Activated T-helper 17 cell treated with anti-CD3 and anti-CD28 coated beads, Interleukin-2, amount 50 U/mL, for 72 hours (primary cell): ENCODE measurements at places on chromosomes 11 and 22. TPM values are rescaled to one million over a fixed set of nuclear protein-coding genes. Genes with fewer than 3 reads are reported as not detected.

- ATAC-seq = no peak
Measured at GRCh38 chr22:43827926-43828724, 16.0 kb upstream of the EFCAB6 start.

DNA sequence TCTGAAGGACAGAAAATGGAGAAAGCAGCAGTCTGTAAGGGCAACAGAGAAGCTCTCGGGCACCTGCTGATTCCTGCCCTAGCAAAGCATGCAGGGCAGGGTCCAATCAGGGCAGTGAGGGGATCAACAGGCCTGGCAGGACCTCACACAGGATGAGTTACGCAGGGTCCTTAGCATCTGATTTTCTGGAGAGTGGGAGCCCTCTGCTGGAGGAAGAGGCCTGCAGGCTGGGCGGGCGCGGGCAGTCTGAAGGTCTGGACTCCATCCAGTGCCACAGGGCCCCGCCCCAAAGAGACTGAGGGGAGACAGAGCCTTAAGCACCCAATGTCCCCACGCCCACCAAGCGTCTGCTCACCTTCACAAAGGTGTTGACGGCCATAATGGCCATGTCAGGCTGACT, 28.9 kb downstream of the AP1B1 start:
- ATAC-seq = no peak

CLTCL1 gene
- 2.0 TPM for total RNA-seq

DNA sequence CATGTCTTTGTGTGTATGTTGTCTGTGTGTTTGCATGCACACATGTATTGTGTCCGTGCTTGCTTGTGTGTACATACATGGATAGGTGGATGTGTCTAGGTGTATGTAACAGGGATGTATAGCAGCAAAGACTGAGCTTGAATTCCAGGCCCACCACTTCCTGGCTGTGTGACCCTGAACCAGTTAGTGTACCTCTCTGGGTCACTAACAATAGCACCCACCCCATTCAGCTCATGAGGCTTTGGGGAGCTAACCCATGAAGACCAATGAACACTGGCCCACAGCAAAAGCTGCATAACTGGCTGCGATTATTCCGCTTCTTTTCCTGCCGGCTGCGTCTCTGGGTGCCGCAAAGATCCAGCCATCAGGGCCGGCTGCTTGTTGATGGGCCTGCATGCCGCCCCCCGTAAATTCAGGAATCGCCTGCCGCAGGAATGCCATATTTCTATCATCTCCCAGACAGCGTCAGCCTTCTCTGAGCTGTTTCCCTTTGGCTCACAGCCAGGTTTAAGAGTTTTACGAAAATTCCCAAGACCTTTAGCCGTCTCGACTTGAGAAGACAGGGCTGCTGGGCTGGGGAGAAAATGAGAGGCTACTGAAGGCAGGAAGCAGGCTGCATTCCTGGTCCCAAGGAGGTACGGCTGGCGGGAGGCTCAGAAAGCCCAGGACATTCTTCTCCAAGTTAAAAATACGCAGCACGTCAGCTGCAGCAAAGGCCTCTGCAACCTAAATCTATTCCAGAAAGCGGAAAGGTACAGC, 224.6 kb downstream of the MN1 start:
- ATAC-seq = no peak

DNA sequence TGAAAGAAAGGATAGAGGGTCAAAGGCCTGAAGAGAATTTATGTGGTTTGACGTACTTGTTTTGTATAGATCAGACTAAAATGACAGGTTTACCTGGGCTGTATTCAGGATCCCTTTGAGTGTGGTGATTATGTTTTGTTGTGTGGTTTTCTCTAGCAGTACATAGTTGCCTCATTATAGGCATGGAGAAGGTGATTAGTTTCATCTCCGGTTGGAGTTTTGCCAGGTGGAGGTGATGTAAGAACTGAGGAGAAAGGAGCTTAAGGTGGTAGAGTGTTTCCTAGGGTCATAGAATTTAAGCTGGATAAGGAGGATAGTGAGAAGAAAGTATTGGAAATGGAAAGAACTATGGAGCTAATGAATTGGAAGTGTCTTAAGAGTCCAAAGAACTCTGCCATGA, 229.0 kb downstream of the TMEM135 start:
- no peak for ATAC-seq

GRCh38 chr11:60953781-60954180, 1.8 kb upstream of the SLC15A3 start:
- no peak for ATAC-seq

GRCh38 chr22:18103527-18104269, 6.9 kb upstream of the TUBA8 start:
- peak; percentile 76 for ATAC-seq

DNA sequence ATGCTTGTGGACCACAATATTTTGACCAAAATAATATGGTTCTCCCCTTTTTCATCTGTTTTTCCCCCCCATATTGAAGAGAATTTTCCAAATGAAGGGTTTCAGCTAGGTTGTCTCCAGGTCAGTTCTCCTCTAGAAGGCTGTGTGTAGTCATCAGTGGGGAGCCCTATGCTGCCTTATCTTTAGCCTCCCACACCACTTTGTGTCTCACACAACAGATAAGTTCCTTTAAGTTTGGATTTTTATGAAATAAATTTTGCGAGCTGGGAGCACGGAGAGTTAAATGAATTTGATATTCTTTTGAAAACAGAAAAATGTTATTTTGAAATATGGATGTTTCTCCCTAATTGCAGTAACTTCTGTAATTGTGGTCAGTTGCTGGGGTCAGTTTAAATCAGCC, 28.9 kb downstream of the PAX6 start:
- no peak for ATAC-seq

TENM4 gene
- total RNA-seq = 0.15 TPM

- ATAC-seq = no peak
Measured at GRCh38 chr11:690738-691633, 4.0 kb downstream of the DEAF1 start.

PATE4 gene
- not detected for total RNA-seq

DDX6 gene
- total RNA-seq = 149 TPM

- ATAC-seq = no peak
Measured at GRCh38 chr11:8597182-8597581, 3.2 kb upstream of the STK33 start.

- no peak for ATAC-seq
Measured at GRCh38 chr11:96008161-96008720, 84.3 kb upstream of the MTMR2 start.

UCP3 gene
- 6.6 TPM for total RNA-seq

DNA sequence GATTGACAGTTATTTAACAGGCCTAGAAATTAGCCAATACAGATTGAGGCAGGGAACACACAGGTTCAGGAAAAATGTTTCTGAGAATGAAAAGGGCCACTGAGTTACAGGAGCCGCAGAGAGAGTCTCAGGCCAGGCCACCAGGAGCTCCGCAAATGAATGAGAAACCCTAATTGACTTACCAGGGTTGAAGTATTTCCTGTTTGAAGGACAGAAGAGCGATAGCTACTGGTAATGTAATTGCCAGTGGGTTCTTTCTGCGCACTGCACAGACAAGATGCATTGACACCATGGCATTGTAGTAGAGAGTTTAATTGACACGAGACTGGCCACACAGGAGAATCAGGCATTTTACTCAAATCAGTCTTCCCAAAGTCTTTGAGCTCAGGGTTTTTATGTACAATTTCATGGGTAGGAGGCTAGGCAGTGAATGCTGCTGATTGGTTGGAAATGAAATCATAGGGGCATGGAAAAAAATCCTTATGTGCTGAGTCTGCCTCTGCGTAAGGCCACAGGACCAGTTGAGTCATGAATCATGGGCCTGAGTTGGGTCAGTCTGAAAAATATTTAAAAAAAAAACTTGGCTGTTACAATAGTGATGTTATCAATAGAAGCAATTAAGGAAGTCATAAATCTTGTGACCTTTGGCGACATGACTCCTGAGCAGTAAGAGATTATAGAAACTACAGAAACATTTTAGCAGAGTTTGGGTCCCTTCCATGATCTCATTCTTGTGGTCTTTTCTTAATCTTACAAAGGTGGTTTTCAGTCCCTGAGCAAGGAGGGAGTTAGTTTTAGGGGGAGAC, 203.8 kb downstream of the CASP12 start:
- ATAC-seq = no peak

CARD18 gene
- not detected for total RNA-seq

DNA sequence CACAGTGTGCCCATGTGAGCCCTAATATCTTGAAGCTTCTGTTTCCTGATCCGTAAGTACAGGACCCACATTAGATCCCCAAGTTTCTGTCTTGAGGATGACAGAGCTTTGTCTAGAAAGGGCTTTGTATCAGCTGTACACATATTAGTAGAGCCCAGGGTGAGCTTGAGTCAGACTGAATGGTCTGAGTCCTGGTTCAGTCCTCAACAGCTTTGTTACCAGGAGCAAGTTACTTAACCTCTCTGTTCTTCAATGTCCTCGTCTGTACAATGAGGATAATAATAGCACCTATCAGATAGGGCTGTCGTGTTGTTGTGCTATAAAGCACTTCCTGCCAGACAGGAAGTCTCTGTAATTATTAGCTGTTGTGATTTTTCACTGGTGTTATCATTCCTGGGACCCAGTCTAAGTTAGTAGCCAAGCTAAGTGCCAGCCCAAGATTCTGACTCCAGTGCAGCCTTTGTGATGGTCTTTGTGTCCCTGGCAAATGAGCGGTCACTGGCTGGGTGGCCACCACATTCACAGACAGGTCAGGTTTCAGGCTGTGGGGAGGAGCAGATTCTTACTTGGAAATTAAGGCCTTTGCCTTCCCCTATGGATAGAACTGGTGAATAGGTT, 6.8 kb downstream of the TOM1 start:
- no peak for ATAC-seq

GRCh38 chr11:1087961-1088926, 13.6 kb downstream of the MUC2 start:
- no peak for ATAC-seq

GRCh38 chr22:41523464-41524221, 20.6 kb downstream of the POLR3H start:
- no peak for ATAC-seq

DNA sequence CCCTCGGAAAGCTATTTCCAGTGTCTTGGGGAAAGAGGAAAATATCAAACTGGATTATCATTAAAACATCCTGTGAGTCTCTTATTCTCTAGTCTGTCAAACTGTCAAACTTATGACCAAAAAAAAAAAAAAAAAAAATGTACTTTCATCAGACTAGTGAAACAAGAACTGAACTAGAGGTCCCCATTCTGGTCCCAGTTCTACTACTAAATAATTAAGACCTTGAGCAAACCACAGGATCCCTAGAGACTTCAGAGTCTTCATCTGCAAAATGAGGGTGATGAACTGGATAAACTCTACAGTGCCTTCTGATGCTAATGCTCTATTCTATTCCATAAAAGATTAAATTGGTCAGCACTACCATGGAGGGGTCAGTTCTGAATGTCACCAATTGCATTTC, 105.8 kb downstream of the SERGEF start:
- ATAC-seq = no peak

- ATAC-seq = no peak
Measured at GRCh38 chr11:75539459-75540334, 14.0 kb upstream of the GDPD5 start.

- ATAC-seq = no peak
Measured at GRCh38 chr11:120722524-120722923, 211.0 kb downstream of the GRIK4 start.

DNA sequence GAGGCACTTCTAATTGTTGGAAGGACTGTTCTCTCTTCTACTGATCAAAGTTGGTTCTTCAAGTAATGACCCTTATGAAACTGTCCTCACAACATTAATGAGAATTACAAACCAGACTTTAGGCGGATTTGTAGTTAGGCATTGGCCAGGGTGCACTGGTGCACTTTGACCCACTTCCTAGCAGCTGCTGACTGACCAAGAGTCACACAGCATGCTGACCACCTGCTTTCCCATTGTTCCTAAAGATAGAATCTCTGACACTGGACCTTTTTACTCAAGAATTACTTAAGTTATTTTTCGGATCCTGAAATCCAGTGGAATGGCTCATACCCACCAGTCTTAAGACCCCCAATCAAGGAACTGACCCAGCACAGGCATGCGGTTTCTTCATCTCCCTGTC, 264.0 kb downstream of the ST3GAL4 start:
- no peak for ATAC-seq

GAL3ST3 gene
- not detected for total RNA-seq

GRCh38 chr22:41479671-41480396, 10.9 kb downstream of the ACO2 start:
- ATAC-seq = no peak

JHY gene
- total RNA-seq = 1.2 TPM

DNA sequence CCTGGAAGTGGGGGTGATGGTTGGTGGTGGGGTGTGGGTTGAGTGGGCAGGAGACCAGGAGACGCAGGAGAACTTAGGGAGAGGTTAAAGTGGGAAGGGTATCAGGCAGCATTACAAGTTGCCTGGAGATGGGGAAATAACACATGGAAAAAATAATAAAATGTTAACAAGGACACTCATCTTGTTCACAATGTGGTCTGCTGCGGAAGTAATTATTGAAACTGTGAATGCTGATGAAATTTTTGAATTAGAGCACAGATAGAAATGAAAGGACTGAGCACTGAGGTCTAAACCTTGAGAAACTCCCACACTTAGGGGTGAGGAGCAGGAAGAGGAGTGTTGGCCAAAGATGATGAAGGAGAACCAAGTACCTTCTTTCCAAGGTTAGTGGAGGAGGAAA, 346.0 kb upstream of the PLET1 start:
- no peak for ATAC-seq

DNA sequence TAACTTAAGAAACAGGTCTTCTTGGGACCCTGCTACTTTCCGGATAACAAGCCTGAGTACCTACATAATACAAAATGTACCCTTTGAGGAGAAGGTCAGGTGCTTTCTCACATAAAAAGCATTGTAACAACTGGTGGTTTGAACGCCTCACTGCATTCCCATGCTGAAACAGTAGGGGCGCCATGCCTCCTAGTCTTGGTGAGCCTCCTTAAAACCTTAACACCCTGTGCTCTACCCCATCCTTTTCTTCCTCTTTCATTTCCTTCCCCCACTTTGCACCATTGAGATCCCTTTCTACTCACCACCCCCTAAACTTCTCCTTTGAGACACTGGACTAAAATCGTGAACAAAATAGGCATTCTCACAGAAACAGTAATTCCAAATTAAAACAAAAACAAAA, 729.3 kb downstream of the NTM start:
- ATAC-seq = no peak

IFTAP gene
- total RNA-seq = 1.3 TPM

DNA sequence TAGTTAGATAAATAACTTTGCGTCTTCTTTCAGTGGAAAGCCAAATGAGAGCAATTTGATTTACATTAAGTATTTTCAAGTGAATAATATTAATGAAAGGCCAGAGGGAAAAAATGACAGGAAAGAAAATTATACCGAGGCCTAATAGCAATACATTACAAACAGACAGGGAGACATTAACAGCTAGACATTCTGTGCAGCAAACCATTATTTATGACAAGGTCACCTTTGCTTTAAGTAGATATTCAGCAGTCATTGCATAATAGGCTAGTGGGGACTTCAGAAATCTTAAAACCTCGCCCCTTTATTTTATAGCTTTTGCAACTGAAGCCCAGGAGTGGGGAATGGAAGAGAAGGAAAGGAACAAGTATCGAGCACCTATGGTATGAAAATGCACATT, 321.6 kb downstream of the GRM5 start:
- no peak for ATAC-seq

SHISAL1 gene
- not detected for total RNA-seq

- ATAC-seq = no peak
Measured at GRCh38 chr11:59401262-59401552, 25.0 kb downstream of the OR5A2 start.

GRCh38 chr11:93020248-93021046, 51.0 kb downstream of the MTNR1B start:
- peak; percentile 23 for ATAC-seq

APOL6 gene
- total RNA-seq = 38.7 TPM

ZNF280A gene
- total RNA-seq = not detected

GRCh38 chr22:19404676-19405075, 26.9 kb downstream of the HIRA start:
- ATAC-seq = no peak

GRCh38 chr11:105024394-105024793, 1.4 kb upstream of the CASP5 start:
- no peak for ATAC-seq
